Activated naive CD4-positive, alpha-beta T cell (primary cell): ENCODE measurements at places on chromosomes 12 and 14.

GRCh38 chr12:70748809-70749208 is 111.6 kb upstream of the PTPRB start:
- no peak for DNase-seq

- DNase-seq: no peak
Measured at GRCh38 chr12:119936705-119937311, 52.2 kb upstream of the BICDL1 start.

- no peak for DNase-seq
Measured at GRCh38 chr14:54556535-54556934, 10.4 kb upstream of the SAMD4A start.

- no peak for DNase-seq
Measured at GRCh38 chr12:126400831-126401230, 1335.6 kb downstream of the AACS start.

DNA sequence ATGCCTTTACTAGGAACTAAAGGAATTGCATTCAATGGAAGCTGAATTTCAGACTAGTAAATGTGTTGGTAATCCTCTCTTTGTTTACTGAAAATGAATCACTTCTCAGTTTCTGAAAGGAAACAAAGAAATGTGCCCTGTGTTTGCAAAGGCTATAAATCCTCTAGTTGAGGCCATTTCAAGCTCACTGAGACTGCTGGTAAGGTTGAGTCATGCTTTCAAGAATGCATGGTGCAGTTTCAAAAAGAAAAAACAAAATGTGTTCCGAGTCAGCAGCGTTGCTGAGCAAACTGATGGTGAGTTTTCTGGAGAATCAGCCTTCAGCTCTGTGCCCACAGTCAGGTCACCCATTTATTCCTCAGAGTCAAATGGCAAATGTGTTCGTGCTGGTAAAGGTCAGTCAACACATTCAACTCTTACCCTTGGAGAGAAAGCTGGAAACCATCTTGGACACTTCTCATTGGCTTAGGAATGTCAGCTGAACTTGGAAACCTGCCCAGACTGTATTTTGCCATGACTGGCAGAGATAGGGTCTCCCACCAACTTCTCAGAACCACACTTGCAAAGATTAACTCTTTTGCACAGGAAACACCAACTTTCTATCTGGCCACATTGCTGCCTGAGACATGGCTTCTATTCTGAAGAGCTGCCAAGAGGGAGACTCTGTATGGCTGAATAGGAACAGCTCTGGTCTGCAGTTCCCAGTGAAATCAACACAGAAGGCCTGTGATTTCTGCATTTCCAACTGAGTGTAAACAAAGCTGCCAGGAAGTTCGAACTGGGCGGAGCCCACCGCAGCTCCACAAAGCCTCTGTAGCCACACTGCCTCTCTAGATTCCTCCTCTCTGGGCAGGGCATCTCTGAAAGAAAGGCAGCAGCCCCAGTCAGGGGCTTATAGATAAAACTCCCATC is 484.4 kb downstream of the ATP23 start:
- DNase-seq: no peak

- DNase-seq: no peak
Measured at GRCh38 chr14:90427848-90428426, 31.1 kb downstream of the CALM1 start.

- no peak for DNase-seq
Measured at GRCh38 chr14:66003082-66003730, 483.0 kb upstream of the CCDC196 start.

GRCh38 chr12:30695199-30696102 is at the start of gene IPO8:
Gene IPO8, minus strand, starts transcription at chr12:30695869. Its CDS starts 222 bp downstream, at chr12:30695647.
- peak; percentile 56 for DNase-seq

GRCh38 chr12:124401704-124402221 is 106.9 kb downstream of the RFLNA start:
- DNase-seq: no peak

DNA sequence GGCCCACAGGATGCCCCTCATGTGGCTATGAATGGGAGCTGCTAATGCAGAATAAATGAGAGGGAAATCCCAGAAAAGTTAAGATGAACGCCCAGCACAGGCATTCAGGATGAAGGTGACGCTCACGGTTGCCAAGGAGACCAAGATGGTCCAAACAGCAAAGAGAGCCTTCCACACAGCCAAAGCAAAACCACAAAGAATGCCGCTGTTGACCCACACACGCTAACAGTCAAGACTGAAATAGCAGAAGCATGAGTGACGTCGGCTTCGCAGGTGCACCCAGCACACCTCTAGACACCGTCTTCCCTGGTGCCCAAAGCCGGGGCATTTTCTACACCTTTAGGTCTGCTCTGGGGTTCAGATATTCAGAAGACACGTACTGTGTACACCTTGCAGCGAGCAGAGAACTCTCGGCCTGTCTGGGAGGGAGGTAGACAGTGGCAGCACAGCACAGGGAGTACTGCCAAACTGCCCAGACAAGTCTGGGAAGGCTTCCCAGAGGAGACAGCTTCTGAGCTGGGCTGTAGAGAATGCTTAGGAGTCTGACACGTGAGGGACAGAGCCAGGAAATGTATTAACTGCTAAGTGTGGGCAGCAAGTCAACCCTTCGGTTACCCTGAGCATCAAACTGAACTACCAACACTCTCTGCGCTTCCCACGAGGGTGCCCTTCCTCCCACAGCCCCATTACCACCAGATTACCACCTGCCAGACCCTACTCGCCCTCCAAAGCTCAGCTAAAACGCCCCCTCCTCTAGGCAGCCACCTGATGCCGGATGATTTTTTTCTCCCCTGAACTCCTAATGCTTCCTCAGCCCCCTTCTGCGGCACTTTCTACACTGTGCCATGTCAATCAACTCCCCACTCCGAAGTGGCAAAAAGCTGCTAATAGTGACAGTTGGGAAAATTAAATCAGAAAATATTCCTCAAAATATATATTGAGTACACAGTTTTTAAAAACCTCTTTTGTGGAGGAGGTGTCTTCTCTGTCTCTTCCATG is 50.1 kb downstream of the CCDC88C start:
- no peak for DNase-seq

- DNase-seq: no peak
Measured at GRCh38 chr14:95896498-95897135, 20.0 kb downstream of the TUNAR start.

DNA sequence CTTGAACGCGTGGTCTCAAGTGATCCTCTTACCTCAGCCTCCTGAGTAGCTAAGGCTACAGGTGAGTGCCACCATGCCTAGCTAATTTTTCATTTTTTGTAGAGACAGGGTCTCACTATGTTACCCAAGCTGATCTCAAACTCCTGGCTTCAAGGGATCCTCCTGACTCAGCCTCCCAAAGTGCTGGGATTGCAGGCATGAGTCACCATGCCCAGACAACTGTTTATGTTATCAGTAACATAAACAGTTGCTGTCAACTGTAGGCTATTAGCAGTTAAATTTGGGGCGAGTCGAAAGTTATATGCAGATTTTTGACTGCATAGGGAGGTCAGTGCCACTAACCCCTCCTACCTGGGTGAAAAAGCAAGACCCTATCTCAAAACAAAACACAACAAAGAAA is 26.2 kb upstream of the LRRK2 start:
- no peak for DNase-seq

GRCh38 chr14:96221109-96221650 is 16.5 kb downstream of the BDKRB2 start:
- DNase-seq: no peak

DNA sequence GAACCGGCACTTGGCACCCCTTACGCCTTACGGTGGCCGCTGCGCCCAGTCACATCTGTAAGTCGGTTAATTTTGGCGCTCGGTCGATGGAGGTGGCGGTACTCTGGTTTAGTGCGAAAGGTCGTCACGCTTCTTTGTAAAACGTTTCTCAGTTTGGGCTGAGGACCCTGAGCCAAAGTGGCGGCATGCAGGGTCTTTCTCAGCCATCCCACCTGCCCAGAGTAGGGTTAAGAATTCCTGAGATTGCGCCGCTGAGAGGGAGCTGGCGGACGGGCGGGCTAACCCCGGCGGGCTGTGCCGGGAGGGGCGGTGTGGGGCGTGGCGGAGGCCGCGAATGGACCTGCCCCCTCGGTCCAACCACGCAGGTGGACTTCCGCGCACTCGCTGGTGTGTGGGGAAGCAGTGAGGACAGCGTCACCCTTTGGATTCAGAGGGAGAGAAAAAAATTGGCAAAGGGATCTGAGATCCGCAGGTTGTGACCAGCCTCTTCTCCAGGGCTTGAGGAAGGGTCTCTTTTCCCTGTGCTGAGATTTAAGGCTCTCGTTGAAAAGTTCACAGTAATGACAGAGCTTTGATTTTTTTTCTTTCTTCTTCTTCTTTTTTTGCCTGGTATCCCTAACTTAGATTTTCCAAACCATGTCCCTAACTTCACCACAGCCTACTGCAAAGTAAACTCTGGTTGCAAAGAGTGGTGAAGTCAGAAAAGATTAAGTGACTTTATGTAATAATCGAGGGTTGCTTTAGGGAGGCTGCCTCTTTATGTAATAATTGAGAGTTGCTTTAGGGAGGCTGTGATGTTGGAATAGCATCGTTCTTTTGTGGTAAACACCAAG is 602 bp upstream of the FBXO33 start:
- peak; percentile 51 for DNase-seq

DNA sequence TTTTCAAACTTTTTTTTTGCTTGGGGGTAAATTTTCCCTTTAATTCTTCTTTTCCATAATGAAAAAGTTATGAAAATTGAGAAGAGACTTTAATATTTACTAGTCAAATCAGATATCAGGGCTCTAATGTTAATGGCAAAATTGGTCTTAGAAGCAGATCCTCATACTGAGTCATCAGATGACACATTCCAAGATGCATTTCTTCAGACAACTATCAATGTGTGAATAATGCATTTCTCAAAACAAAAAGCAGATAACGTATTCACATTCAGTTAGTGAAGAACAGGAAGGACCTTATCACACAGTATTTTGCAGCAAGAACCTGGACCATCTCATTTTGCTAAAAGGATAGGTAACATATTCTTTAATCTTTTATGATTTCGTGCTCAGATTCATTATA is 130.7 kb downstream of the GPHN start:
- no peak for DNase-seq

DNA sequence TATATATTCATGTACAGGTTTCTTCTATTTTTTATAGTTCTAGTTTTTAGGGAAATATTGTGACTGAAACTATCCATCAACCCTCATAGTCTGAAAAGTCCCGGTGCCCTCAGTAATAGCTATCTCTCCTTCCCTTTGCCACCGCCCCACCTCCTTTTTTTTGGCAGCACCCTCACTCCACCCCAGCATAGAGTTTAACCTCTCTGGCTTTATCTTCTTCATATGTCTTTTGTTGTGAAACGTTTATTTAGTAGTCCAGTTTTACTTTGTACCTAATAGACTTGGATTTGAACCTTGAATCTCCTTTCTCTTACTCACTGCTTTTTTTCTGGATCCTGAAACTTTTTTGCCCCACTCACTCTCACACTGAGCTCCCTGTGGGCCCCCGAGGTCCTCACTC is 109.5 kb downstream of the BBS10 start:
- no peak for DNase-seq

DNA sequence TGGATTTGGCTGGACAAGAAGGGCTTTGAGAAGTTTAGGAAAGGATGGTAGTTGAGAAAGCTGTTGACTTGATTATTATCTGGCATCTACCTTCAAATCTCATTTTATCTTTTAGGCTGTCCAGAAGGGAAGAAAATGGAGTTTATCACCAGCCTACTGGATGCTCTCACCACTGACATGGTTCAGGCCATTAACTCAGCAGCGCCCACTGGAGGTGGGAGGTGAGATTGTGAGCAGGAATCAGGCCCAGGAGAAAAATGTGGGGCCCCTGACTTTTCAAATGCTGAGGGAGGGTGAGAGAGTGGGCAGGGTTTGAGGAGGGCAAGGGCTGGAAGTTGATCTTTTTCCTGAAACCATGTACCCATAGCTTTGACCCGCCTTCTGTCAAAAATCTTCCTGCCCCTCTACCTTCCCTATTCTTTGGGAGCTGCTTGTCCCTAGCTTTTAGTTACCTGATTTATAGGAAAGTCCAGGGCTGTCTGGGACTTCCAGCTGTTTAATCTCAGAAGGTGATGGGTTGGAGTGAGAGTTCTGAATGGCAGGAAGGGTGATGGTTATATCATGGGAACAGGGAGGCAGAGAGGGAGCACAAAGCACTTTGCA is 134.2 kb downstream of the SMOC1 start:
- DNase-seq: no peak

- DNase-seq: no peak
Measured at GRCh38 chr12:12379831-12380730, 23.2 kb downstream of the BORCS5 start.

GRCh38 chr14:101224356-101225156 is 321.0 kb upstream of the RTL1 start:
- DNase-seq: no peak

DNA sequence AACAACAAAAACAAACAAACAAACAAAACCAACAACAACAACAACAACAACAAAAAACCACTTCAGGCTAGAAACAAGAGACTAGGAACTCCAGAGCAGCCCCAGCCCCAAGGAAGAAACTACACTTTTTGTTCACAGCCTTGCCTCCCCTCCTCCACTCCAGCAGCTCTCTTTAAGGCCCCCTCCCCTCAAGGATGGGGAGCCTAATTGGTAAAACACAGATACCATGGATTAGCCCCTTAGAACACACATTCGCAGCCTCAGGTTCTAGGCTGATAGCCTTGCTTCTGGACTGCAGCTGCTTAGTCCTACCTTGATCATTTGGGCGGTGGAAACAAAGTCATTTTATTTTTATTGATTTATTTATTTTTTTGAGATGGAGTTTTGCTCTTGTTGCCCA is 11.9 kb upstream of the AVIL start:
- no peak for DNase-seq
